ENCODE measurements at places on chromosomes 11 and 22.

DNA sequence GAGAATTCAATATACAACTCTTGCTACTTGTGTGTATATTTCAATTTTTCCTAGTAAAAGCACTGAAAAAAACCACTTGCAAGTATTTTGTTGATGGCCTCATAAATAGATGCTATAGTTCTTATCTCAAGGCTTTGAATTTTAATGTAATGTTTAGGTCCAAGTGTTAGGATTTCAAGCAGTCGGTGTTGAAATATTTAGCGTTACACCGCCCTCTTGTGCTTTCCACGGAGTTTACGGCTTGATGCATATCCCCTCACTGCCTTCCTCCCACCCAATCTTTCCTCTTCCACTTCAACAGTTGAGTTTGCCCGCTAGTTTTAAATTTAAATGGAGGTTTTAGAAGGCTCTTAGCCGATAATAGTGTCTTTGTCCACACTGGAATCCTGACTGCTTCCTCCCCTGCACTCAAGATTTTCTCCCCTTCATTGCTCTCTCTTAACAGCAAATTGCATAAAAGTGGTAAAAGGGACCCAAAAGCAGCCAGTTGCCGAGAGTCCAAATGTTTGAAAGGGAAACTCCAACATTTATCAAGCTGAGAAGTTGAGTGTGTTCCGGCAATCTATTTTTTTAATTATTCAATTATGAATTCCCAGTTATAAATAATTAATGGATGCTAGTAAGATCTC is 25.9 kb upstream of the HTATIP2 start:
- peak; percentile 35 for DNase-seq

- no peak for DNase-seq
Measured at GRCh38 chr11:108912581-108912980, 247.7 kb downstream of the DDX10 start.

- no peak for DNase-seq
Measured at GRCh38 chr22:29205252-29205593, 473 bp upstream of the EMID1 start.

- DNase-seq = no peak
Measured at GRCh38 chr11:47905358-47906059, 57.4 kb upstream of the NUP160 start.
